Caco-2 (cell line): ENCODE measurements at places on chromosomes 13 and 19.

DNA sequence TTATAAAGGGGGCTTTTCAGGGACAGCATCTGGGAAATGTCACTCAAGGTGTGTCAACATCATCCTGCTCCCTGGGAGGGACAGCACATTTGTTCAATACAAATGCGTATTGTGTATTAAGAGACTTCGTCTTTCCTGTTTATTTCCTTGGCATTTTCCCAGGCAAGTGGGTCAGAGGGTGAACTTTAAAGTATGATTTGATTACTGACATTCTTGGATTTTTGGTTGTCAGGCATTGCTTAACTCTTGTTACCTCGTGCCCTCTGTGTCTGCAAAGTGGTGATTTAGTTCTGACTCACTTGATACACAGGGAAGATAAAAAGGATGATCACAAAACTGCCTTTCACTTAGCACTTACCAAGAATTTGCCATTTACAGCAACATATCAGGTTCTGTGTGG lies 292.7 kb downstream of the SUCLA2 start:
- no peaks in the 10 kb centered on the region for H3K4me1 ChIP-seq
- peaks cover 1% of the 10 kb centered on the region; the same call in 1 of the 2 replicates for H3K27me3 ChIP-seq
- H3K27ac ChIP-seq, result no peak overlapping the region
- no peak for DNase-seq
- H3K36me3 ChIP-seq, result no peaks in the 10 kb centered on the region

GRCh38 chr13:48775804-48776203 lies 122.1 kb downstream of the CYSLTR2 start:
- H3K4me1 ChIP-seq, result no peaks in the 10 kb centered on the region
- H3K27ac ChIP-seq, result no peak overlapping the region
- H3K36me3 ChIP-seq, result no peaks in the 10 kb centered on the region
- H3K4me3 ChIP-seq, result no peak overlapping the region

- H3K4me3 ChIP-seq, result no peak overlapping the region
- H3K4me1 ChIP-seq, result no peaks in the 10 kb centered on the region
- no peak for DNase-seq
- no peak overlapping the region for H3K27ac ChIP-seq
- no peaks in the 10 kb centered on the region for H3K27me3 ChIP-seq
- no peaks in the 10 kb centered on the region for H3K36me3 ChIP-seq
Observed at GRCh38 chr19:34575206-34575605, 93.6 kb downstream of the WTIP start.

DNA sequence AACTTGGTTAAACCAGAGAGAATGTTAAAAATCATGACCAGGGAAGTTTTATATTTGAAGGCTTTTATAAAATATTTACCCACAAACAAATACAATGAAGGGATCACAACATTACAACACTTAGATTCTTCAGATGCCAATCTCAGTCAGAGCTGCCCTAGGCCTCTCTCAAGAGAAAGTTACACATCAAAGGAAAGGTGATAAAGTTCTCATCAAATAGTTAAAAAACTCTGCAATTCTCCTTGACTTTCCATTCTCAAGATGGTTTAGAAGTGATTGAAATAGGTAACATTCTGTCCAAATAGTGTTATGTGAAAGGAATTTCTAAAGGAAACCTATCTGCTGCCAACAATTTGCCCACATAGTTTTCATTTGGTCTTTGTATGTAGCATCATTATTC lies 1115.2 kb upstream of the MIR17HG start:
- no peak for DNase-seq
- no peaks in the 10 kb centered on the region for H3K36me3 ChIP-seq
- no peak overlapping the region for H3K27ac ChIP-seq
- H3K4me3 ChIP-seq, result no peak overlapping the region
